Nephron progenitor cell (in vitro differentiated cells): ENCODE measurements at places on chromosomes 4 and X.

GRCh38 chrX:125340490-125340889 is 20.8 kb downstream of the TEX13C start:
- no peak for DNase-seq

DNA sequence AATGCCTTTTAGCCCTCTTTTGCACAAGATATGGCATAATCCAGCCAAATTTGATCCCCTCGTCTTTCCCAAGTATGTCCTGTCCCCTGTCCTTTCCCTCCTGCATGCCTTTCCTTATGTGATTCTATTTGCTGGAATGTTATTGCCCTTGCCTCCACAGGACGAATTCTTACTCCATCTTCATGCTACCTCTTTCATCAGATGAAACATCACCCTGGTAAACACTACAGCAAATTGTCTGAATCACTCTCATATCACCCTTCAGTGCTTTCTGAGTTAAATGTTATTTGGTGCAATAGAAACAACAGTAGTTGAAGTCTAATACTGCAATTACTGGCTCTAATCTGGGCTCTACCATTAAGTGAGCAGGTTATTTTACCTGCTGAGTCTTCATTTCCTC is 52.2 kb upstream of the FAT1 start:
- DNase-seq = no peak

GRCh38 chr4:104869831-104870230 is 276.8 kb upstream of the TET2 start:
- no peak for DNase-seq

GRCh38 chr4:81651243-81651899 is 179.7 kb upstream of the RASGEF1B start:
- no peak for DNase-seq

- no peak for DNase-seq
Measured at GRCh38 chrX:20965270-20966044, 408.8 kb upstream of the CNKSR2 start.

GRCh38 chrX:107730991-107731766 is 44.4 kb downstream of the TSC22D3 start:
- no peak for DNase-seq
